ENCODE measurements at places on chromosomes 6 and 20.

DNA sequence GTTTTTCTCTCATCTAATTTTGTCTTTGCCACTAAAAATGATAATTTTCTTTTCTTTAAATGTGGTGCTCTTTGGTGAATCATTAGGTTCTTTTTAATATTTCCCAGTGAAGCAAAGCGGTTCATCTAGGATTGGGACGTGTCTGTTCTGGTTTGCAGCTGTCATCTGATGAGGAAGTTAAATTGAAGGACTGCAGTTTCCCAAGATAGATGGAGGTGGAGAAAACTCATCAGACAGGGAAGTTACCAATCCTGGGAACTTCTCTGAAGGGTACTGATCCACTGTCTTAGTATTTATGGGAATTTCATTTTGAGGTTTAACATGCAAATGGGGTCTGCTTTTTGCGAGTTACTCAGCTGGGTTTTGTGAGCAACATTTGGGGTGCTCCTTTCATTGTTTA, 2.4 kb upstream of the AARS2 start:
- no peak for DNase-seq

DNA sequence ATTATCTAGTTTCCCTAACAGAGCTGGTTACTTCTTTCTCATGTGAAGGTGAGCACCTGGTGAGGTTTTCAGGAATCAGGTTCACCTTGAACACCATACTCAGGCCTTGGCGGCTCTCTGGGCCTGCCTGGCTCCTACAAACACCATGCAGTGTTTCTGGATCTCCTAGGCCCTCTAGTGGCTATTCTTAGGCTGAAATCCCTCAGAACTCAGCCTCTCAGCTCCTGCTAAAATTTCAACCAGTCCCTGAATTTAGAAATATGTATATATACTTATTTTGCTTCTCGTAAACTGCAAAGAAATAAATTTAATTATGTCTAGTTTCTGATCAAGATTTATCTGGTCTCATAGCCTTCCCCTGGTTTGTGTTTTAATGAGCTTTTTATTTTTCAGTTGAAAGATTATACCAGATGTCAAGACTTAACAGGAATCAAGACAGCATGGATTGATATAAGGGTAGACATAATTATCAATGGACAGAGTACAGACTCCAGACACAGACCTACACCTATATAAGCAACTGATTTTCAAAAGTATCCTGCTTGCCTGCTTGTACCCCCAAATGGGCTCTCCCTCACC, 55.9 kb downstream of the ANKEF1 start:
- DNase-seq: no peak

GRCh38 chr6:112269979-112270566, 15.7 kb upstream of the LAMA4 start:
- DNase-seq: no peak

DNA sequence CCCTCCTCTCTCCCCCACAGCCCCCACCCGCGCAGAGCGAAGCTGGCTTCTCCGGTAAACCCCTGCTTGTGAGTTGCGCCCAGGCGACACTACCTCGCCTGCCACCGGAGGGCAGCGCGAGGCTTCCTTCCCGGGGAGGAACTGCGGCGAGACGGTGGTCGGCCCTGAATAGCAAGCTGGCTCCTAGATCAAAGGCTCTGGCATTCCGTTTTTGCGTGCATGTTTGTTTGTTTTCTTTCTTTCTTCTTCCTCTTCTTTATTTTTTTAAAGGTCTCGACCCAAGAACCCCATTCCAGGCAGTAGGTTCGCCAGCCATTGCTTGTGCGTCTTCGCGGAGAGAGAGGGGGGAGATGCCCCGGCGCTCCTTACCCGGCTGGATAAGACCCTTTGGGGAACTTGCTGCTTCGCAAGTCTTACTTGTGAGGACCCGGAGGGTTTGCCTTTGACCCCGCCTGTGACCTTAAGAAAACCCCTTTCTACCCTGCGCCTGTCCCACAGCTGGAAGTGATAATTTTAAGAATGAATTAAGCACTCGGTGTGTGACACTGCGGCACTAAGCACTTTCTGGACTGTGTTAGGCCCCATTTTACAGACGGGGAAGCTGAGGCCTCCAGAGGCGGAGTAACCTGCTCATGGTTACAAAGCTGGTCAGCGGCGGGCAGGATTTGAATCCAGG, 92.7 kb upstream of the SIRPA start:
- DNase-seq: no peak

DNA sequence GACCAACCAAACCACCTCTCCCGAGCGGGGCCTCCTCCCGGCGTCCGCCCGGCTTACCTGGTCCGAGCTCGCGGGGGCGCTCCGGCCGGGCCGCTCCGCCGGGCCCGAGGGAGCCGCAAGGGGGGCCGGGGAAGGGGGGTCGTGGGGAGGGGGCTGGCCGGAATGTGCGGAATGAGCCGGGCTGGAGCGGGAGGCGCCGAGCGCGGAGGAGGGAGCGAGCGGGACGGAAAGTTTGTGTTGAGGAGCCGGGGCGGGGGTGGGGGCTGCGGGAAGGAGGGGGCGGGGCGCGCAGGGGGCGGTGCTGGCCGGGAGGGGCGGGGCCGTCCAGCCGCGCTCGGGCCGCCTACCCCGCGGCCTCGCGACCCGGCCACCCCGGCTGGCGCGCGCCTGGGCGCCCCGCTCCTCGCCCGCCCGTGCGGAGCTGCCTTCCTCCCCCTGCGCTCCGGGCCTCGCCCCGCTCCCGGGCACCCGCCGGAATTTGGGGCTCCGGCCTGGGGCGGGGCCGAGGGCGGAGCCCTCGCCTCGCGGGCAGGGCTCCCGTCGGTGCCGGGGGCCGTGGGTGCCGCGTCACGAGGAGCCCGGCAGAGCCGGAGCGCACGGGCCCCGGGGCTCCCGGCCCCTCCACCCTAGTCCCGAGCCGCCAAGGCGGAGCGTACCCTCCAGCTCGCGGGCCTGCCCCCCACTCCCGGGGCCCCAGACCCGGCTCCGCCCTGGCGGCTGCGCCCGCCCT, at the start of gene TEAD3:
Gene TEAD3, minus strand, starts transcription at position 239 of the 730 bp plus-strand sequence.
- peak; percentile 49 for DNase-seq

- DNase-seq: no peak
These were observed 145.9 kb downstream of the AIG1 start for GRCh38 chr6:143206550-143206949.

DNA sequence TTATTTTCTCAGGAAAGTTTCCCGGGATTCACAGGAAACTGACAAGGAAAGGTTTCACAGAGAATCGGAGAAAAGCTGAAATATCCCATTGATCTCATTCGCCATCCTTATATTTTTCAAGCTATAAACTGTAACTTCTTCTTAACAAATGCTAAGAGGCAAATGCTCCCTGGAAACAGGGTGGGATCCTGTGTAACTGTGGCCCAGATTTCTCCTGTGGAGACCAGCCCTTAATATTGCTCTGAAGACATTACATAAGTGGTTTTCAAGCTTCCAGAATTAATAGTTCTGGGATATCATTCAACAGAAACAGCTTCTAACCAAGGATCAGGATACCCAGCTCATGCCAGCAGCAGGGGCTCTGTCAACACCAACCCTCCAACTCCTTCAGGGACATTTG, 69.2 kb downstream of the THBS2 start:
- no peak for DNase-seq

- no peak for DNase-seq
These were observed 6.0 kb downstream of the SYTL3 start for GRCh38 chr6:158655569-158656450.

DNA sequence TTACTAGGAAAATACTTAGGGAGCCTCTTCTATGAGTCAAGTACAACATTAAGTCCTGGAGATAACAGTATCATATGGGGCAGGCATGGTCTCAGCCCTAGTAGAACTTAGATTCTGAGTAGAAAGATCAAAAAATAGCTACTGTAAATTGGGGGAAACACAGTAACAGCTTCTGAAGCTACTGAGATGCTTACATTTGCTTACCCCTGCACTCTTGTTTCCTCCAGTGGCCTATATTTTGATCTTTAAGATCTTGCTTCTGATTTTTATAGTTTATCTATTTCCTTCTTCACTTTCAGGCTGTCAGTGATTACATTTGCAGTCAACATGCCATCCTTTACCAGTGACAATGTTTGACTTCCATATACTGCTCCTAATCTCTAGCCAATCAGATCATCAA, 35.3 kb downstream of the HIVEP2 start:
- no peak for DNase-seq

GRCh38 chr20:58700823-58701222, 8.2 kb downstream of the NPEPL1 start:
- DNase-seq: no peak

DNA sequence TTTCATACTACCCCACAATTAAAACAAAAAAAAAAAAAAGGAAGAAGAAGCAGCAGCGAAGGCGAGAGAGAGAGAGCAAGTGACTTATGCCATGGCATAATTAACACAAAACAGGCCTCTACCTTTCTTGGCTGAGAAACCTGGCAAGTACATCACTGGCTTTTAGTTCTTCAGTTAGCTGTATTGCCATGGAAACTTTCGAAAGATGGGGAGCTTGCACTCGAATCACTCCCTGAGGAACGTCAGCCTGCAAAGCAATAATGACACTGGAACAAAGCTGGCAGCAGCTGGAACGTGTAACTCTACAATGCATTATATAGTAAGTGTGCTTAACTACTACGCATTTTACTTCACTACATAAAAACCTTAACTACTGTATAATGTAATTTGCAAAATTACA, 126.1 kb downstream of the ARHGAP18 start:
- no peak for DNase-seq

- no peak for DNase-seq
These were observed 33.3 kb downstream of the EPB41L2 start for GRCh38 chr6:131029626-131030297.

DNA sequence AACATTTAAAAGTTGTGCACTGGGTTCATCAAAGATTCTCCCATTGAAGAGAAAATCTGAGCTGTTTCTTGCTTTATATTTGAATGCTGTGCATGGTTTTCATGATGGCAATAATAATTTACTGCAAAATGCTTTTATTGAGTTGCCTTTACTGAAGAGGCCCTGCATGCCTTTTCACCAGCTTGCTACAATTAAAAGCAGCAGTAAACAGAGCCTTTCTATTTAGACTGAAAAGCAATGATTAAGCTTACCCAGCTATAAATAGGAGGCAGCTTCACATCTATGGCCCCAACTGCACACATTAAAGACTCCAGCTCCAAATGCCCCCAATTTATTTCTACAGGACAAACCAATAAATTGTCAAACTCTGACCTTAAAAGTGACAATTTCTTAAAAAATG, 70.3 kb downstream of the ANKEF1 start:
- no peak for DNase-seq

DNA sequence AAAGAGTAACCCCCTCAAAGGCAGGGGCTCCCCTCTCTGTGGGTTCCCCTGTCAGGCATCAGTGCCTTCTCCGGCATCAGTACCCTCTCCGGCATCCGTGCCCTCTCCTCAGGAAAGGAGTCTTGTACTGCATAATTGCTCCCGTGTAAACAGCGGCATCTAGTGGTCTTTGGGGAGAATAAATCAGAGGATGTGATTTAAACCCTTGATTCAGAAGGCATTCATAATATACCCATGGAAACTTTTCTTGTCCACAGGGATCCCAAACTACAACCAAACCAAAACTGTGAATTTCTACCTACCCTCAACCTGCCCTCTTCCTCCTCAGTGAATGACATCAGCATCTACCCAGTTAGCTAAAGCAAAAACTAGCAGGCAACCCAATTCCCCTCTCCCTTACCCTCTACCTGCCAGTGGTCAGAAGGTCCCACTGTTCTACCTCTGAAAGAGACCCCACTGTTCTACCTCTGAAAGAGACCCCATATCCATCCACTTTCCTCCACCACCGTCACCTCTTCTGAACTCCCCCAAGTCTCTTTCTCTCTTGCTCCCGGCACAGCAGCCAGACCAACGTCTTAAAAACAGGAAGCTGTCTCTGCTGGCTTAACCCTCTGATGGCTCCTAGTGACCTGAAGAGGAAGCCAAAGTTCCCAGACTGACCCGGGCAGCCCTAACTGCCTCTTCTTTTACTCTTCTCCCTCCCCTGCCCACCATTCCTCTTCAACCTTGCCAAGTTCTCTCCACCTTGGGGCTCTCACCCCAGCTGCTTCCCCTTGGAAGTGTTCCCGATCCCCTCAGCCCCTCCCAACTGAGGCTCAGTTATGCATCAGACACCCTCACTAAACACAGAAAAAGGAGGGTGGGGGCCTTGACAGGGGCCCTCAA, 27.2 kb downstream of the UBE2V1 start:
- peak; percentile 13 for DNase-seq

DNA sequence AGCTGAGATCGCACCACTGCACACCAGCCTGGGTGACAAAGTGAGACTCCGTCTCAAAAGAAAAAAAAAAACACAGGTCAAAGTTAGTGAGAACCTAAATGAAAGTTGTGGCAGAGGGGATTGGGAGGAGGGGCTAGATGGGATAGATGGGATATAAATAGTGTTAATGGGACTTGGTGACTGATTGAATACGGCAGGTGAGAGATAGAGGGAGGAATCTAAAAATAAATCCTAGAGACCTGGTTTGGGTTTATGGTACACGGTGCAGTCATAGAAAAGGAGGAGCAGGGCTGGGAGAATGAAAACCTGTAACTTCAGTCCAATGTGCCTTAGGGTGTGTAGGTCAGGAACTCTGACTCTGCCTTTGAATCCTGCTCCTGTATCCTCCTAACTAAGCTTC, 25.0 kb upstream of the DEK start:
- DNase-seq: no peak

GRCh38 chr6:27059621-27060425, 187.7 kb upstream of the PRSS16 start:
- no peak for DNase-seq

DNA sequence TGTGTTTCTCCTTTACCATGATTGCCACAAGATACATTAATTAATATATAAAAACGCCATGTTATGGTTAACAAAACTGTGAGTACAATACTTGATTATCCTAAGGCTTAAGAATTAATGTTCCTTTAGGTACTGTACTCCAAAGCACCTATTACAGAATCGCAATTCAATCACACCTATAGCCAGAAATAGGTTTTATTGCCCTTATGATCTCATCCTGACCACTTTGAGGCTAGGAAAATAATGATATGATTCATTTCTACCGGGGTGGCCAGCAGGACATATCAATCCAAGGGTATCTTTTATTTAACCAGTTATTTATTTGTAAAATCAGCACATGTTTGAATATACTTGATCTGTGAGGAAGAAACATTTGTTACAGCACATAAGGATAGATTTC, 396.6 kb upstream of the GJE1 start:
- no peak for DNase-seq

- DNase-seq: no peak
These were observed 21.7 kb upstream of the TAGAP start for GRCh38 chr6:159066483-159066882.

DNA sequence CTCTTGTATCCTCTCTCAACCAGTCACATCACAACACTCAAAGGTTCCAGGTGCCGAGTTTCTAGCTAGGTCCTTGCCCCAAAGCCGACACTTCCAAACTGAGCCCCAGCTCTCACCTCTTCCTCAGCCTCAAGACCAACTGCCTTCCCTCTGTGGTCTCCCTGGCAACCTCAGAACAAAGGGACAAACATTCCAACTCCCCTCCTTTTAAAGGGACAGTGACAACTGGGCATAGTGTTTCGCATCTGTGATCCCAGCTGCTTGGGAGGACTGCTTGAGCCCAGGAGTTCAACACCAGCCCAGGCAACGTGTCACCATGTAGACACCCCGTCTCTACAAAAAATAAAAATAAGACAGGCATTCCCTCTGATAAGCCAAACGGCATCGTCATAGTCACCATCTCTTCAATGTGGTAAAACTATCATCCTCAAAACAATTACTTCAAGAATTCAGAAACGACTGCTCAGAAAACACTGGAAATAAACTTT, 11.3 kb downstream of the DIDO1 start:
- DNase-seq: no peak

GRCh38 chr20:39813190-39813829, 851.2 kb downstream of the DHX35 start:
- no peak for DNase-seq

- DNase-seq: no peak
These were observed 24.4 kb downstream of the ARG1 start for GRCh38 chr6:131597446-131597845.

- no peak for DNase-seq
These were observed 24.2 kb upstream of the LAMP5 start for GRCh38 chr20:9490161-9490560.
